Stimulated activated CD4-positive, alpha-beta T cell treated with anti-CD3 and anti-CD28 coated beads, Interleukin-15, amount 100 ng/mL, for 48 hours (primary cell): ENCODE measurements at places on chromosomes 4 and X.

DNA sequence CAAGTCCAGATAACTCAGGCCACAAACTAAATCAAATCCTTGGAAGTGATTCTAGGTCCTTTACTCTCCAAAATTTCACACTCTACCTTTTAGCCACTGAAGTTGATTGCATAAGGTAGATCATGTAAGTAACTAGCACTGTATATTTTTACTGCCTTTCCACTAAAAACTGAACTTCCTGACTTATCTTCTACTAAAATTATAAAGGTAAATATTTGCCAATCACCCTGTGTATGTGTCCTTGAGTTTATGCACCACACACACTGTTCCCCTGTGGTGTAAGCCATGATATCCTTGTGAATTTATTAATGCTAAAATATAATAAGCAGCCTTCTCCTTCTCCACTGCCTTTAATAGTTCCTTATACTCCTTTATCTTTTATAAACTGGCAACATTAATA lies 25.6 kb downstream of the RPS6KA6 start:
- DNase-seq: no peak

GRCh38 chr4:102042871-102043802 lies 252.6 kb downstream of the BANK1 start:
- no peak for DNase-seq

DNA sequence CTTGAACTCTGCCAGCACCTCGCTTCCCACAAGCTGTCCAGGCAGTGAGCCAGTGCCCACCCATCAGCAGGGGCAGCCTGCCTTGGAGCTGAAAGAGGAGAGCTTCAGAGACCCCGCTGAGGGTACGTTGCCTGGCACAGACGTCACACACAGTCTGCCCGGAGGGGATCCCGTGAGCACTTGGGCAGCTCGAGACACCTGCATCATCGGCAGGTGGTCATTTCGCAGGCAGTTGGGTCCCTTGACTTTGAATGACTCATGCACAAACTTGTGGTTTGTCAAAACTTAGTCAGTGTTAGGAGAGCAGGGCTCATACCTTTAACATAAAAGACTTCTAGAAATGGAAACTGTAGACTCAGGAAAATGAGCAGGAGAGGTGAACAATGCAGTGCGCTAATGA lies 9.9 kb downstream of the TACC3 start:
- no peak for DNase-seq

DNA sequence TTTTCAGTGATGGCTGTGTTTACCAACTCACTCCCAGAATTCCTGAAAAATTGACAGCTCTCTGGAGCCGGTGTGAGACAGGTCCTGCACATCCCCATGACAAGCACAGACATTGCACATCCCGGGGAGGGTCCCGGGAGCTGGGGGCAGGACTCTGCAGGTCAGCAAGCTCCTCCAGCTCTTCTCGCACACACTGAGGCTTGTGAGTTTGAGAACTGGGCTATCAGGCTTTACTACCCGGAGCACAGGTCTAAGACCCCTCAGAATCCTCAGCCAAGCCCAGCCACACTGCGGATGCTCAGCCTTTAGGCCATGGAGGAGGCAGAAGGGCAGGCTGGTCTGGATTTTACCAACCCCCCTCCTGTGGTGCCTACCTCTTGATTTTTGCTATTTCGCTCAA lies 5.6 kb upstream of the CLDN24 start:
- no peak for DNase-seq

- DNase-seq: no peak
Observed at GRCh38 chr4:66575008-66575696, 904.9 kb upstream of the EPHA5 start.

DNA sequence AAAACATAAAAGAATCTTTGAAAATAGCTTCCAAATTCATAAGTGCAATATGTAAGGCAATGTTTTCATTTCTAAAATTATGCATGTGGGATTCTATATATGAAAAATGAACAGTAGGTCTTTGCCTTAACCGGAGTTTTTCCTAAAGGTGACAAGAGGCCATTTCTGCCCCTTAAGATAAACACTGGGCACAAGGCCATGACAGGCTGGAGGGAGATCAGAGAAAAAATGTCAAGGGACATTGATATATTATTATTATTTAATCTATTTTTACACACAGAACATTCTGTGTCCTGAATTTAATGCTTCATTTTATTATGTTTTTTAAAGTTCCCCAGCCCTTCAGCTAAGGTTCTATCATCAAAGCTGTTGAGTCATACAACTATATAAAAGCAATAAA lies 118.8 kb downstream of the CHM start:
- DNase-seq: no peak
